ENCODE measurements at places on chromosomes 5 and 9.

- no peak for DNase-seq
Measured at GRCh38 chr5:69084195-69084594, 9.6 kb upstream of the SLC30A5 start.

DNA sequence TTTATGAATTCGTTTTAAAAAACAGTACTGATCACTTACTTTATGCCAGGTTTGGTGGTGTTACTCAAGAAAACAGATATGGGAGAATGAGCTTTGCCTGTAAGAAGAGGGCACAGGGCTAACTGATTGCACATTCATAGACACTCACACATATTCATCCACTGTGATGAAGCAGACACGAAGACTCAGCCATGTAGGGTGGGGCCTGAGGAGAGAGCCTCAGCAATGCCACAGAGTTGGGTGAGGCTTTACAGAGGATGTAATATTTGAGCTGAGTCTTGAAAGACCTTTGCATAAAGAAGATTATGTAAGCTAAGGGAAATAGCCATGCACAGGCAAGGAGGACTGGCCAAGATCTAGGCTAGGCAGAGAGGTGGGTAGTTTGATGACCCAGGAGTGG, 472.8 kb downstream of the PSAT1 start:
- no peak for DNase-seq

- DNase-seq = no peak
Measured at GRCh38 chr9:120998111-120998510, 52.0 kb downstream of the C5 start.

GRCh38 chr9:128841694-128842492, 12.3 kb upstream of the SPOUT1 start:
- no peak for DNase-seq

DNA sequence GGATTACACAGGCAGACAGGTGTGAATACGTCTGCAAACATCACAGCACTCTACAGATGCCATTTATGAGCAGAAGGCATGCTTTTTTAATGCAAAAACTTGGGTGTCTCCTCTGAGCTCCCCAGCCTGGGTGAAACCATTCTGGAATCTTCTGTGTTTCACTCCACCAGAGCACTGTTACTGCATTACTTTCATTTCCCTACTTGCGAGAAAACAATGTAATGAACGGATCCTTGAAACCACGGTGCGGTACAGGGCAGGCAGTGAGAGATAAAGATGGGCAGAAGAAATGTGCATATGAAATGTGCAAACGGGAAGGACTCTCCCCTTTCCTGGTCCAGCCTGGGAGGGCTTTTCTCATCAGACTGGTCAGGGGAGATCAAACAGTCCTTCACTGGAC, 584.3 kb upstream of the KLF4 start:
- no peak for DNase-seq

GRCh38 chr5:33761139-33761538, 130.7 kb downstream of the ADAMTS12 start:
- no peak for DNase-seq

- DNase-seq = no peak
Measured at GRCh38 chr9:91716239-91716638, 233.8 kb downstream of the ROR2 start.

DNA sequence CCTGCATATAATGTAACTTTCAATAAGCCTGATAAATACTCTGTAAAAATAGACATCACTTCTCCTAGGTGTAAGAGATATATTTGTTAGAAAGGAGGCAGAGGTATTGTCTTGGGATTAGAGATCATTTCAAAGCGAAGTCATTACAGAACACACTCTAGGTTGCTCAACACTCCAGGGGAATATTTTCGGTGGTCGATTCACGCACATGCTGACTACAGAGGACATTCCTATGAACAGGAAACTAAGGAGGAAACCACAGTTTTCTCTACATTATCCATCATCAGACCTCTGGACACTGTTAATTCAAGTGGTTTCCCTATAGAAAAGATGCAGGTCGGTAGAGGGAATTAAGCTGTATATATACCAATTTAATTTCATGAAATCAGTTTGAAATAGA, 370.0 kb downstream of the NDUFS4 start:
- no peak for DNase-seq

DNA sequence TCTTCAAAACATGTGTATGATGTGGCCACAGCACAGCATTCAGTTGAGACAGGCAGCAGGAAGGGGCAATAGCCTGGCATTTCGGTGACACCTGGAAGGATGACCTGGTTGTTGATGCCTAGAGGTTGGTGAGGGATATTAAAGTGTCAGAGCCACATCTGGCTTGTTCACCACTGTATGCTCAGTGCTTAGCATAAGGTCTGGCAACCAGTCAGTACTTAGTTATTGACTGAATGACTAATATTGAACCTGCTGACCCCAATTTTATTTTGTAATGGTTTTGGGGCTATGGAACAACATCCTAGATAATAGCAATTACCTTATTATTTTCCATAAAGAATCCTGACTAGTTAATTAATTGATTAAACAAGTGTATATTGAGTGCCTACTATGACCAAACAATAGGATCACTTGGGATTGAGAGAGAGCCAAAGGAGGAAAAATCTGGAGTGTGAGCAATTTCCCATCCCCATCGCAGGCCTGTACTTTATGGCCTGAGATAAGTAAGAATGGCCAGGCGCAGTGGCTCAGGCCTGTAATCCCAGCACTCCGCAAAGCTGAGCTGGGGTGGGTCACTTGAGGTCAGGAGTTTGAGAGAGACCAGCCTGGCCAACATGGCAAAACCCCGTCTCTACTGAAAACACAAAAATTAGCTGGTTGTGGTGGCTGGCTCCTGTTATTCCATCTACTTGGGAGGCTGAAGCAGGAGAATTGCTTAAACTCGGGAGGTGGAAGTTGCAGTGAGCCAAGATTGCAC, 85.4 kb upstream of the PLPP1 start:
- DNase-seq = no peak

GRCh38 chr5:124232515-124232914, 513.9 kb downstream of the ZNF608 start:
- DNase-seq = no peak

- no peak for DNase-seq
Measured at GRCh38 chr9:85115473-85115872, 445.9 kb downstream of the NTRK2 start.

DNA sequence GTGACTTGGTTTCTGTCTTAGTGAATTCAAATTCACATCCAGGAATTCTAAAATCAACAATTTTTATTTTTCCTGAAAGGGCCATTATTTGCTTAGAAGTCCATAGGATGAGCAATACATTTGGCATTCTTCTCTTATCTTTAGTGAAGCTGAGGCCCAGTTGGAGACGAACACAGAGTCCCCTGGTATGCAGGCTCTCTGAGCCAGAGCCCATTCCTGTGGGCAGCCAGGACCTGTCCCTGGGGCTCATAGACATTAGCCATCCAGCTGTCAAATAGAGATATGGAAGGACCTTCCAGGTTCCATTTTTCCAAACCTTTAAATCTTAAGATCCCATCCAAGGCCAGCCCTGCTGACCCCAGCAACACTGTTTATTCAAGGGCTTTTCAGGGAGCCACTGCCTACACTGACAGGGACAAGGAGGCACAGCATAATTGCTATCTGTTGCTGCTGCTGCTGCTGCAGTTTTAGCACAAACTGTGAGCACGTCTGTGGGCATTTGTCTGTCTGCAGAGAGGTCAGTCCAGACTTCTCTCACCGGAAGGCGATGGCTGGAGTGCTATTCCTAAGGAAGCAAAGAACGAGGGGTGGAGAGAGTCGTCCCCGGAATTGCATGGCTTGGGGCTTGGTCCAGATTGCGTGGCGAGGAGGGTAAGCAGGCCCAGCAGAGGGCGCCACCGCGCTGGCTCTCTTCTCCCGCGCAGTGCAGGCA, 639.0 kb downstream of the CCDC171 start:
- DNase-seq = peak; percentile 78

- no peak for DNase-seq
Measured at GRCh38 chr5:107224272-107224671, 446.5 kb downstream of the EFNA5 start.

GRCh38 chr5:73691302-73692080, 65.5 kb downstream of the ARHGEF28 start:
- DNase-seq = no peak

DNA sequence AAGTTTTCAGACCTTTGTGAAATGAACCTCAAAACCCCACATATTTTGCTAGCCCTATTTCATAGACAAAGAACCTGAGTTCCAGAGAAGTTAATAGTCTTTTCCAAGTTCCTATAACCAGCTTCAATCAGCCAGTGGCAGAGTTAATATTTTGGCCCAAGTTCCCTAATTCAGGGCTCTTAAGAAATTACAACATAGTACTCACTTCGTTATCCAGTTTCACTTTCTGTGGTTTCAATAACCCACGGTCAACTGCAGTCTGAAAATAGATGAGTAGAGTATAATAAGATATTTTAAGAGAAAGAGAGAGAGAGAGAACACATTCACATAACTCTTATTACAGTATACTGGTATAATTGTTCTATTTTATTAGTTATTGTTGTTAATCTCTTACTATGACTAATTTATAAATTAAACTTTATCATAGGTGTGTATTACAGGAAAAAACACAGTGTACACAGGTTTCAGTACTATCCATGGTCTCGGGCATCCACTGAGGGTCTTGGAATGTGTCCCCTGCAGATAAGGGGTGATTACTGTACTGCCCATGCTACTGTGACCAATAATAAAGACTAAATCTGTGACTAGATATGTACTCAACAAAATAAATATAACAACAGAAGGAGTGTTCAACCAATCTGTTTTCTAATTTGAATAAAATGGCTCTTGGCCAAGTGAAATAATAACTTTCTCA, 9.3 kb upstream of the MYOT start:
- DNase-seq = no peak
